ENCODE measurements at places on chromosomes 3 and 15.

GRCh38 chr3:119261055-119261454 is 20.4 kb upstream of the B4GALT4 start:
- no peak for DNase-seq

- DNase-seq, result no peak
Observed at GRCh38 chr3:156542101-156543042, 12.5 kb downstream of the SSR3 start.

DNA sequence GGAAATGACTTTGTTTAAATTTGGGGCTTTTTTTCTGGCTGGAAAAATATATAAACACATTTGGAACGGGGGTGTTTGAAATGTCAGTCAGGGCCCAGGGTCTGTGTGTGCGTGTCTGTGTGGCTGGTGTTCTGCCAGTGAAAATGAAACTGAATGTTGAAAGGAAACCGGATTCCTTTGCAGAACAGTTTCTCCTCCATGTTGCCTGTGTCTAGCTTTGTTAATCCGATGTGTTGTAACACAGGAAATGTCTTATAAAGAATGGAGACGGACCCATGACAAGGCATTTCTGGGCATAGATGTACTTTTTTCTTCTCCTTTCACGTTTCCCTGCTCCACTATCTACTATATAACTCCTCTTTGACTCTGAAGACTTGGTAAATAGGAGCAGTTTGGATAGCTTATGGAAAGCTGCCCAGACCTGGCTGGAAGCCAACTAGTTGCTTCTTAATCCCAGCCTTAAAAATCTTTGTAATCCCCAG is 2.8 kb downstream of the SQOR start:
- peak; percentile 70 for DNase-seq

DNA sequence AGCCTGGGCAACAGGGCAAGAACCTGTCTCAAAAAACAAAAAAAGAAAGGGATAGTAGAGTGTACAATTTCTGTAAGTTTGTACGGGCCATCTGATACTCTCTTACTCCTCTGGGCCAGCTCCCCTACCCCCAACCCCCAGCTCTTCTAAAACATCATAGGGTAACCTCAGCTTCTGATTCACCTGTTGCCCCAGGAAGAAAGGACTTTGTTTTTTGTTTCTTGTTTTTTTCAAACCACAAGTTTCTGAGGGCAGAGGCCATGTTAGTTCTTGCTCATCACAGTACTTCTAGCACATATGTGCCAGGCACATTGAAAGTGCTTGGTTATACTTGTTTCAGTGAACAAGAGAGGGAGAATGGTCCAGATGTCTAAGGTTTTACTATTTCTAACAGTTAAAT is 20.2 kb downstream of the ATOSA start:
- peak; percentile 31 for DNase-seq

DNA sequence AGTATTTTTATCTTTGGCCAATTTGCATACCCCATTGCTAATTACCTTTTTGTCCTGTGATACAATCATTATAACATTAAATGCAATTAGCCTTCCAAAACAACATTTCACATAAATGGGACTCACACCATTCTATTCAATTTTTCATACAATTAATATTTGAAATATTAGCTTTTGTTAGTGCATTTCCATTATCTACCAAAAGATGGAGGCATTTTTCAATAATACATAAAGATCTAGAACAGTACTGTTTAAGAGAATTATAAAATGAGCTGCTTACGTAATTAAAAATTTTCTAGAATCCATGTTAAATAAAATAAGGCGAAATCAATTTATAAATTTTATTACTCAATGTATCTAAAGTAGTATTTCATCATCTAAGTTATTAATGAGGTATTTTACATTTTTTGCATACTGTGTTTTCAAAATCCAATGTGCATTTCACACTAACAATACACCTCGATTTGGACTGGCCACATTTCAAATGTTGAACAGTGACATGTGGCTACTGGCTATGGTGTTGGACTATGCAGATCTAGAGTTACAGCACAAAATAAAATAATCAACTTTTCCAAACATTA is 74.3 kb downstream of the TJP1 start:
- no peak for DNase-seq

DNA sequence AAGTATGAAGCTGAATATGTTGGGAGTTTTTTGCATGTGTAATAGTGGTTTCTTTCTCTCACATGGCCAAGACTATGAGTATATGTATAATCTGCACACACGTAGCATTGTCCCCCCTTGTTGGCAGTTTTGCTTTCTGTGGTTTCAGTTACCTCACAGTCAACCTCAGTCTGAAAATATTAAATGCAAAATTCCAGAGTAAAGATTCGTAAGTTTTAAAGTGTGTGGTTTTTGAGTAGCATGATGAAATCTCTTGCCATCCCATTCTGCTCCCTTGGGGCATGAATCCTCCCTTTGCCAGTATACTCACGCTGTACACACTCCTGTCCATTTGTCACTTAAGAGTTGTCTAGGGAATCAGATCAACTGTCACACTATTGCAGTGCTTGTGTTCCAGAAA is 742.0 kb upstream of the CCDC54 start:
- no peak for DNase-seq

DNA sequence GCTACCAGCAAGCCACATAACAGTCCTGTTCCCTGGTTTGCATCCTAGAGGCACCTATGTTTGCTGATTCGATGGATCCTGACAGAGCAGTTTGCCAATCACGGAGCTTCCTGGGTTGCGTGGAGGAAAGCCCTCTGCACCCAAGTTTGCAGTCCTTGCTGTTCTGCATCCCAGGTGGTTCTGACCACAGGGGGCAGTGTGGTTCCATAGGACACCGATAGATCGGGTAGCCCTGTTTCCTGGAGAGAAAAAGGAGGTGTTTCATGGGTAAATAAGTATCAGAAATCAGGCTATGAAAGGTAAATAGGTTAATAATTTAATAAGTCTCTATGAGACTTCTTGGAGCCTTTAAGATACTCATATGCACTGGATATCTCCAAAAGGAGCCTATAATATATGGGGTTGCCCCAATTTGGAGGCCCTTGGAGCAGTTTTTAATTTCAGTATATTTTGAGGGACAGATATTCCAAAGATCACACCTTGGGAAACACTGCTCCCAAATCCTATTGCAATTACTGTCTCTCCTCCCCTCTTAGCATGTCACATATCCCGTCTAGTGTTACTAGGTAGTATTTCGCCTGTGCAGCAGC is 194.6 kb upstream of the TPM1 start:
- DNase-seq, result peak; percentile 42

GRCh38 chr3:42660131-42660715 is 6.7 kb downstream of the ZBTB47 start:
- DNase-seq, result no peak

- no peak for DNase-seq
Observed at GRCh38 chr3:41346698-41347270, 147.5 kb downstream of the CTNNB1 start.
